Activated CD4-positive, CD25-positive, alpha-beta regulatory T cell treated with anti-CD3 and anti-CD28 coated beads, Interleukin-2, amount 50 U/mL, for 24 hours (primary cell): ENCODE measurements at places on chromosomes 2 and 18.

- ATAC-seq = no peak
Observed at GRCh38 chr2:58479535-58480140, 238.5 kb upstream of the FANCL start.

GRCh38 chr18:63180971-63181376, 138.6 kb downstream of the BCL2 start:
- peak; percentile 26 for ATAC-seq

- no peak for ATAC-seq
Observed at GRCh38 chr2:97781981-97782380, 68.6 kb downstream of the ZAP70 start.

DNA sequence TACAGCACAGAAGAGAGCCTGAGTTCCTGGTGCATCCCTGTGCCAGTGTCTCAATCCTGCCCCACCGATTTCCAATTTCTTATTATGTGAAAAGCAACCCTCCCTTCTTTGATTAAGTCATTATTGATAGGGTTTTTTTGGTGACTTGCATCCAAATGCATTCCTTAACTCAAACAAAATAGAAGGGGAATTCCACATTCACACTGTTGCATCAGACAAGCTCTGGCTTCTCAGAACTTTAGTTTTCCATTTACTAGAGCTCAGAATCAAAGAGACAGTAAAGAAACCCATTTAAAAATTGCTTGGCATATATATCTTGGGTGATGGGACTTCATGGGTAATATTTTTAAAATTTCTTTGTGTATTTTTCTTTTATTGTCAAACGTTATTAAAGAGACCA, 13.8 kb upstream of the TMEM200C start:
- ATAC-seq = no peak

DNA sequence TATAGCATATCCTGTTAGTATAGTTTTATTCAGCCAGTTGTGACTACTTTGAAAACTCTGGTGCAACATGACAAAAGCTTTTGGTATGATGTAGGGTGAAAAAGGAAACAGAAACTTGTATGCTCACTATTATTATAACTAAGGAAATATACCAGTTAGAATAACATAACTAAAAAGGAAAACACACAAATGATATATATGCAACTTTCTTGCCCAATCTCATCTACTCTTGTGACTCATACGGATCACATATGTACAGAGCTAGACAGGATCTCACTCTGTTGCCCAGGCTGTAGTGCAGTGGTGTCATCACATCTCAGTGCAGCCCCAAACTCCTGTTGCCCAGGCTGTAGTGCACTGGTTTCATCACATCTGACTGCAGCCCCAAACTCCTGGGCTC, 12.4 kb upstream of the TLK1 start:
- peak; percentile 86 for ATAC-seq

GRCh38 chr2:127012868-127013267, 94.1 kb downstream of the BIN1 start:
- ATAC-seq = no peak

DNA sequence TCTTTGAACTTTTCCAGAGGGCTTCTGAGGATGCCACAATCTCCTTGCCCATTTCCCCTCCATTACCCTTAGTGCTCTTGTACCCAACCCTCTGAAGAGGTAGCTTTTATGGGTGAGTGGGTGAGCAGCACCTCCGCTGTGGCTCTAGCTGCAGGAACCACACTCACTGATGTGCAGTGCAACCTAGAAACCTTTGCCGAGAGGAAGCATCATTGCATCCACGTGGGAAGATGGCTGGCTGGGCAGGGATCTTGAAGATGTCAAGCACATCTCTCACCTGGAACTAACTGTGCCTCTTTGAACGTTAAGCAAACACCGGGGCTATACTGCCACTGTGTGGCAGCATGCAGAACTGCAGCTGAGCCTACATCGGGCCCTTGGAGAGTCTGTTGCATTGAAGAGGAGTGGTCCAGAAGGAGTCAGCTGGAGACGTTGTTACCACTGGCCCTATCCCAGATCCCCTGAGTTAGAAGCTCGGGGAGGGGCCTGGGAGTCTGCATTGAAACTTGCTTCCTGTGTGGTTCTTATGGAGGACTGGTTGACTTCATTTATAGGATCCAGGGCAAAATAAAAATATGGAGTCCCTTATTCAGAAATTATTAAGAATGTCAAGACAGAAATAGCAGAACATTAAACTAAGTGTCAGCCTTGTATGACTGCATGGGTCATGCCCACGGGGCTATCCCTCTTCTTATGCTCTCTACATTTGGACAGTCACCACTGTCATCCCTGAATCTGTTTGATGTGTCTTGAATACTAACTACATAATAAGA, 28.7 kb downstream of the IGFBP5 start:
- peak; percentile 75 for ATAC-seq

GRCh38 chr2:183951630-183952029, 646.7 kb upstream of the ZNF804A start:
- no peak for ATAC-seq

GRCh38 chr18:74196220-74197119, 48.1 kb downstream of the TIMM21 start:
- peak; percentile 74 for ATAC-seq

- no peak for ATAC-seq
Observed at GRCh38 chr2:134405611-134406081, 151.8 kb downstream of the MGAT5 start.

GRCh38 chr2:174593574-174594203, 3.9 kb downstream of the WIPF1 start:
- peak; percentile 50 for ATAC-seq

GRCh38 chr2:12441750-12442475, 274.8 kb upstream of the TRIB2 start:
- no peak for ATAC-seq

GRCh38 chr2:14401873-14402272, 230.6 kb upstream of the LRATD1 start:
- no peak for ATAC-seq

DNA sequence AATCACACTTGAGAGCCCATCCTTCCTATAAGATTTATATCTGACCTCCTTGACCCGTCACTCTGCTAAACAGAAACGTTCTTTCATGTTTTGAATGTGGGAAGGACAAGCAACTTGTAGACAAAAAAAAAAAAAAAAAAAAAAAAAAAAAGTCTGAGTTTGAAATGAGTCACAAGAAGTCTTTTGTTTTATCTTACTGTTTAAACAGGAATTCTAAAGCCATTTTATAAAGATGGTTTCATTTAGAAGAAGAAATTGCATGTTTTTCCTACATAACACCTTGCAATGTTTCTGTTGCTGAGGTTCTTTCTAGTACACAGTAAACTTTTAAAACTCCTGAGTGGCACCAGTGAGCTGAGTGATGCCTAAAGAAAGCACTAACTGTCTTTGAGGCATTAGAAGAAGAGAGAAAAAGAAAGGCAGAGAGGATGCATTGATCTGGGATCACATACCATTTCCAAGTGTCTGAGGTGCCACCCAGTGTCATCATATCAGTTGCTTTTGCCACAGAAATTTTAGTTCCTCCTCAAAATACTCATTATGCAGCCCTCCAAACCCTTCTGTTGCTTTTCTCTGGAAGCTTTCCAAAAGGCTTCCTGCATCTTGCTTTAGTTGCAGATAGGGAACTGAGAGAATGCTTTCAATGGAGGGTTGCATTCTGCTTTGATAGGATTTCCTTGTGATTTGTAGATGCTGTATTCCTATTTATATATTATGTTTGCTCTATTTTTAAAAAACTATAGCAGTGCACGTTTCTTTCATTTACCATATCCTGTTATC, 69.1 kb downstream of the ACVR2A start:
- ATAC-seq = no peak

- ATAC-seq = peak; percentile 37
Observed at GRCh38 chr2:206989311-206989710, 50.0 kb downstream of the CPO start.

DNA sequence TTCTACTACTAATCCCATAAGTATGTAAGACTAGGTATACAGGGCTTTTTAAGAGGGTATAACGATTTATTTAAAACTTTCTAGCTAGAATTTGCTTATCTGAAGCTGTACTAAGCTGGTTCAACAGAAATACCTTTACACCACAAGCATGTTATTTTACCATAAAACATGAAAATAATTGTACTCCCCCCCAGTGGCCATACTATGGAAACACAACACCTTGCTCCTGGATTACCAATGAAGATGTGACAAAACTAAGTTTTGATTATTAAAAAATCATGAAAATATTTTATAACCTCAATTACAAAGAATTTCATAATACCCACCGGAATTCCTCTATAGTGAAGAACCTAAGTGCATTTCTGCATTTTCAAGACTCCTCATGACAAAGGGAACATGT, 27.3 kb downstream of the LPIN2 start:
- peak; percentile 30 for ATAC-seq

DNA sequence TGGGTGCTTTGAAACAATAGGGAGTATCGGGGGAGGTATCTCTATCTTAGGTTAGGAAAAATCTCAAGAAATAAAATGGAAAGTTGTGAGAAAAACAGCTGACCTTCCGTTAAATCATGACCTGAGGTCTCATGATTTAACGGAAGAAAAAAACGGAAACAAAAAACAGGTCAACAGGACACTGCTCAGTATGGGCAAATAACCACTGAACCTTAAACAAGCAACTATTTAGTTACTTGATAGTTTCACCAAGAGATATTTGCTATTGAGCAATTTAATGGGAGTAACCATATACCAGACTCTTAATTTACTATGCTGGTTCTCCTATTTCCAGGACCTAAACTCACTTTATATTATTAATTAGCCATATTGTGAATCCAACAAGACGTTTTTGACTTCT, 150.8 kb downstream of the PARD3B start:
- no peak for ATAC-seq

- no peak for ATAC-seq
Observed at GRCh38 chr2:20999906-21000645, 43.8 kb downstream of the APOB start.

DNA sequence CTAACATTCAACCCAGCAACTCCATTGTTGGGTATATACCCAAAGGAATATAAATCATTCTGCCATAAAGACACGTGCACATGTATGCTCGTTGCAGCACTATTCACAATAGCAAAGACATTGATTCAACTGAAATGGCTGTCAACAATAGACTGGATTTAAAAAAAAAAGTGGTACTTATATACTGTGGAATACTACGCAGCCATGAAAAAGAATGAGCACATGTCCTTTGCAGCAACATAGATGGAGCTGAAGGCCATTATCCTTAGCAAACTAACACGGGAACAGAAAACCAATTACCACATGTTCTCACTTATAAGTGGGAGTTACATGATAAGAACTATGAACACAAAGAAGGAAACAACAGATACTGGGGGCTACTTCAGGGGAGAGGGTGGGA, 74.0 kb upstream of the FMNL2 start:
- ATAC-seq = no peak

DNA sequence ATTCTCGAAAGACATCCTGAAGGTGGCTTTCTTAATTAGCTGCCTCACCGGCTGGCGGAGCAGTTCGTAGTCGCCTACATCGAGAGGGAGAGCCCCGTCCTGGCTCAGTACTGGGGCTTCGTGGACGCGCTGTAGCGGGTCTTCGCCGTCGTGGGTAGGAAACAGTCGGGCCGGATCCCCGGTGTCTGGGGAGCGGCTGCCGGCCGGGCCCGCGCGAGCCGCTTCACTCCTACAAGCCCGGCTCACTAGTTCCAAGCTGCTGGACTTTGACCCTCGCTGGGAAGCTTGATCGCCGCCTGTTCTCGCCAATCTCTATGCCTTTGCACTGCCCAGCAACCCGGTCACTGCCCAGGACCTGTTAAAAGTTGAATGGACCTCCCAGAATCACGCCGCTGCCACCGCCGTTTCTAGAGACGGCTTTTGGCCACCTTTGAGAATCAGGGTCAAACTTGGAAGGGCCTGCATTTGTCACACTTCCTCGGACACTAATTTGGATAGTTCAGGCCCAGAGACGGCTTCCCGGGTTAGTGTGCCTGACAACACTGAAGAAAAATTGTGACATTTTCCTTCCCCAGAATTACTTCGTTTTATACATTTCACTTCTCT, 41.4 kb upstream of the AKAIN1 start:
- peak; percentile 52 for ATAC-seq

DNA sequence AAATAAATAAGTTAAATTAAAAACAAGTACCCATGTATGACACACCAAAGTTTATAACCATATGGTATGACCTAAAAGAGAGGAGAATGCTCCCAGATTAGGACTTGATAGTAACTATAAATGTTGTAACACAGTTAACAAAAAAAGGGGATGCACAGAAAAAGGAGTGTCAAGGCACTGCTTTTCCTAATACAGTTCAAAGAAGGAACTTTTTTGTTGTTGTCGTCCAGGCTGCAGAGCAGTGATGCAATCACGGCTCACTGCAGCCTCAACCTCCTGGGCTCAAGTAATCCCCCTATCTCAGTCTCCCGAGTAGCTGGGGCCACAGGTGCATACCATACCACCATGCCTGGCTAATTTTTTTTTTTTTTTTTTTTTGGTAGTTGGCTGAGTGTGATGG, 2.7 kb downstream of the NARS1 start:
- no peak for ATAC-seq

- ATAC-seq = no peak
Observed at GRCh38 chr2:64263315-64263714, 119.1 kb upstream of the PELI1 start.

DNA sequence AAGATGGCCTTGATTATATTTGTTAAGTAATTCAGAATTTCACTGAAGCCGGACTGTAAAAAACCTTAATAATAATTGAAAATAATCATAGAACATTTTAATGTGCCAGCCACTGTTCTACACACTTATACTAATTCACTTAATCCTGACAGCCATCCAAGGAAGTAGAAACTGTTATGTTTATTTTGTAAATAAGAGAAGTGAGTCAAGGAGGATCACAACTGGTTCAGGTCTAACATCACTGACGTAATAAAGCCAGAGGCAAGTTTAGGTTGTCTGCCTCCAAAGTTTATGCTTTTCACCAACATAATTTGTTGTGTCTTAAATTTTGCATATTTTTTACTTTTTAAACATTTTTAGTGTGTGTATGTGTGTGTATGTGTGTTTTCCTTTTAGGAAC, 436.1 kb downstream of the LRRTM4 start:
- no peak for ATAC-seq

GRCh38 chr2:112149866-112150435, 11.8 kb downstream of the FBLN7 start:
- ATAC-seq = no peak

- ATAC-seq = peak; percentile 44
Observed at GRCh38 chr2:8457092-8457481, 224.8 kb upstream of the ID2 start.

- peak; percentile 21 for ATAC-seq
Observed at GRCh38 chr18:25164848-25165811, 186.8 kb downstream of the ZNF521 start.

GRCh38 chr2:182098648-182099047, 113.0 kb downstream of the PPP1R1C start:
- no peak for ATAC-seq

GRCh38 chr2:105376010-105376409, 22.8 kb downstream of the FHL2 start:
- no peak for ATAC-seq

- no peak for ATAC-seq
Observed at GRCh38 chr18:72235422-72235821, 308.7 kb downstream of the CBLN2 start.

DNA sequence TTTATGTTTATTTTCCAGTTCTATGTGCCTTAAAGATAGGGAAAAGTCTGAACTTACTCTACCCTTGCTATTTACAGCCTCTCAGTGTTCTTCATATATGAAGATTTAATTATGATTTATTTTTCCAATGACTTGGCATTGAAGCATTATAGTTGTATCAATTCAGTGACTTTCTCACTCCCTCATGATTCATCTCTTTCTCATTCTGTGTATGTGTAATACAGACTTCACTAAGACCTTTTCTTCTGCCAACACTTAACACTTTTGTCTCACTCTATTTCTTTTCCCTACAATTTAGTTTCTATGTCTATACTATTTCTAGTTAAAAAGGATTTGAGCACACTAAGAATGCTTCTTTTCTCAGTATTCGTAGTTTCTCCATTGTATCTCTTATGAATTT, 1470.3 kb upstream of the ACVR2A start:
- no peak for ATAC-seq
